Activated T-cell treated with anti-CD3 and anti-CD28 coated beads, Interleukin-2, amount 50 U/mL, for 72 hours (primary cell): ENCODE measurements at places on chromosomes 2 and 18. TPM values are rescaled to one million over a fixed set of nuclear protein-coding genes. Genes with fewer than 3 reads are reported as not detected.

DNA sequence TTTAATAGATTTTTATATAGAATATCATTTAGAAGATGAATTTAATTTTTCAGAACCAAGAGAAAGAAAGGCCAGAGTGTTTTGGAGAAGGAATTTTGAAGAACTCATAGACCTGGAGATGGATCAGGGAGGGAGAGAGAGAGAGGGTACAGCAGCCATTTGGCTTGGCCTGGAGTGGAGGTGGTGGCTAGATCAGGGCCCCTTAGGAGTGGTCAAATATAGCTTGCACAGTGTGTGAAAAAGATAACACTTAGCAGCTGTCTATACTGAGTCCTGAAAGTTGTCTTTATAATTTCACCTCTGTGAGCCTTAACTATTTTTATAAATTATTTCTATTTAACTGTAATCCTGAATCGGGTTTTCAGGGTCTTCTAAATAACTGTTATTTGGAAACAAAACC, 38.8 kb upstream of the ACYP2 start:
- H3K4me1 ChIP-seq: peaks cover 2% of the 10 kb centered on the region
- H3K27me3 ChIP-seq: no peaks in the 10 kb centered on the region
- no peak for DNase-seq
- no peak overlapping the region for H3K4me3 ChIP-seq

- no peak overlapping the region for H3K4me3 ChIP-seq
- H3K27ac ChIP-seq: no peak overlapping the region
- no peaks in the 10 kb centered on the region for H3K36me3 ChIP-seq
- peaks cover 16% of the 10 kb centered on the region for H3K27me3 ChIP-seq
- no peaks in the 10 kb centered on the region for H3K4me1 ChIP-seq
Measured at GRCh38 chr2:164752956-164753355, 88.7 kb downstream of the COBLL1 start.

- H3K27me3 ChIP-seq: no peaks in the 10 kb centered on the region
- no peak overlapping the region for H3K4me3 ChIP-seq
- no peak overlapping the region for H3K27ac ChIP-seq
- no peak for DNase-seq
Measured at GRCh38 chr2:201622306-201622970, 20.9 kb downstream of the TMEM237 start.

DNA sequence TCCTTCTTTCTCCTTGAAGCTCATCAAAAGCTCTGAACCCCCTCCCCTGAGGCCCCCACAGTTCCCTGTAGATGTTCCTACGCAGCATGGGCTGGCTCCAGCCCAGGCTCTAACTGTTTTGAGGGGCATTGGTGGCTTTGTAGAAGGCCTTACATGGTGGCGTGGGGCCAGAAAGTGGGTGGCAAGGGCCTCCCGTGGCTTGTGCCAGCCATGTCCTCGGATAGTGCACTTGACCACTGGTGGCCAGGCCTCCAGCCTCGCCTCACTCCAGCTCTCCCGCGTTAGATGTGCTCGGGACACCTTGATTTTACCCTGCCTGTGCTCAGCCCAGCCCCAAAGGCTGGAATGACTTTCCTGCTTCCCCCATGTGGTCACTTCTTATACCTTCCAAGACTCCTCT, 92.9 kb downstream of the TWIST2 start:
- H3K27me3 ChIP-seq: no peaks in the 10 kb centered on the region
- no peaks in the 10 kb centered on the region for H3K4me1 ChIP-seq
- H3K36me3 ChIP-seq: no peaks in the 10 kb centered on the region
- no peak overlapping the region for H3K4me3 ChIP-seq

- H3K4me1 ChIP-seq: peaks cover 35% of the 10 kb centered on the region
- peaks cover 6% of the 10 kb centered on the region for H3K27me3 ChIP-seq
- no peak overlapping the region for H3K27ac ChIP-seq
- peaks cover 2% of the 10 kb centered on the region for H3K36me3 ChIP-seq
- no peak for DNase-seq
Measured at GRCh38 chr2:74188018-74188601, 9.4 kb upstream of the MOB1A start.

- no peak for DNase-seq
- H3K27me3 ChIP-seq: no peaks in the 10 kb centered on the region
- no peaks in the 10 kb centered on the region for H3K4me1 ChIP-seq
- no peak overlapping the region for H3K27ac ChIP-seq
- no peaks in the 10 kb centered on the region for H3K36me3 ChIP-seq
- no peak overlapping the region for H3K4me3 ChIP-seq
Measured at GRCh38 chr18:23844991-23845680, 155.9 kb downstream of the LAMA3 start.

DNA sequence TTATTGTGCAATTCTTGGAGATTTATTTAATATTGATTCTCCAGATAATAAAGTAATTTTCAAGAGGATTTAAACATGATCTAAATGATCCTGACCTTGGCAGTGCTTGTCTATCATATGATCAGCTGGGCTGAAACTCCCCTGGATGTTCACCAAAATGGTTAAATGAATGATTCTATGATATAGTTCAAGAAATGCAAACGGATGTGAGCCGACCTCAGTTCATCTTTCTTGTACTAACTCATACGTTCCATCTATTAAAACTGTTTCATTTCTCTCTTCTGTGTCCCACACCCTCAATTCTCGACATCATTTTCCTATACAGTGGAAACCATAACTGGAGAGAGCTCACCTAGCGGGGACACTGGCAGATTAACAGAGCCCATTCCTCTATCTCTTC, 281.7 kb upstream of the CCDC68 start:
- H3K27ac ChIP-seq: no peak overlapping the region
- no peak overlapping the region for H3K4me3 ChIP-seq
- H3K4me1 ChIP-seq: no peaks in the 10 kb centered on the region

SERPINB3 gene
- total RNA-seq: not detected

FBLN7 gene
- total RNA-seq: 30.6 TPM

GRCh38 chr2:237057893-237058300, 27.8 kb upstream of the COPS8 start:
- no peaks in the 10 kb centered on the region for H3K36me3 ChIP-seq
- no peak overlapping the region for H3K4me3 ChIP-seq
- peaks cover 14% of the 10 kb centered on the region for H3K4me1 ChIP-seq
- DNase-seq: no peak

LTBP1 gene
- total RNA-seq: 0.67 TPM

- peaks cover 60% of the 10 kb centered on the region for H3K4me1 ChIP-seq
- no peak overlapping the region for H3K4me3 ChIP-seq
- no peaks in the 10 kb centered on the region for H3K27me3 ChIP-seq
- peak overlapping the region; percentile 50 for H3K27ac ChIP-seq
Measured at GRCh38 chr2:203654826-203655225, 51.6 kb upstream of the CD28 start.

GRCh38 chr2:39724828-39725144, 54.3 kb downstream of the THUMPD2 start:
- DNase-seq: no peak
- H3K4me1 ChIP-seq: peaks cover 7% of the 10 kb centered on the region
- peaks cover 5% of the 10 kb centered on the region for H3K27me3 ChIP-seq
- no peak overlapping the region for H3K4me3 ChIP-seq
